ENCODE measurements at places on chromosomes 16 and 17.

GRCh38 chr17:49452201-49452600, 37.5 kb upstream of the PHB1 start:
- DNase-seq, result peak; percentile 8

- no peak for DNase-seq
These were observed 6.9 kb upstream of the TEX2 start for GRCh38 chr17:64269687-64270649.

DNA sequence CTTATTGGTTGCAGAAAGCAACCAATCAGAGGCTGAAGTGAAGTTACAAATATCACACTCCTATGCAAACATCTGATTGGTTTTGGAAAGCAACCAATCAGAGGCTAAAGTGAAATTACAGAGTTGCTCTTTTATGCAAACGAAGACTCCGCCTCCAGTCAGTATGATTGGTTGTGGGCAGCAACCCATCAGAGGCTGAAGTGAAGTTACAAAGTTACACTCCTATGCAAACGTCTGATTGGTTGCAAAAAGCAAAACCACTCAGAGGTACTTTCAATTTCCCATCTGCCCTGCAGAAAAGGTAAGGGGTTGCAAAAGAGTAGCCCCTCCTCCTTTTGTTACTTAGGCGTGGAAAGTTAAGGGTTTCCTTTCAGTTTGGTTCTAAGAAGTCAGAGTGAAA, 697.3 kb downstream of the MAF start:
- DNase-seq, result no peak

- no peak for DNase-seq
These were observed 77.4 kb upstream of the MAF start for GRCh38 chr16:79677799-79678530.

DNA sequence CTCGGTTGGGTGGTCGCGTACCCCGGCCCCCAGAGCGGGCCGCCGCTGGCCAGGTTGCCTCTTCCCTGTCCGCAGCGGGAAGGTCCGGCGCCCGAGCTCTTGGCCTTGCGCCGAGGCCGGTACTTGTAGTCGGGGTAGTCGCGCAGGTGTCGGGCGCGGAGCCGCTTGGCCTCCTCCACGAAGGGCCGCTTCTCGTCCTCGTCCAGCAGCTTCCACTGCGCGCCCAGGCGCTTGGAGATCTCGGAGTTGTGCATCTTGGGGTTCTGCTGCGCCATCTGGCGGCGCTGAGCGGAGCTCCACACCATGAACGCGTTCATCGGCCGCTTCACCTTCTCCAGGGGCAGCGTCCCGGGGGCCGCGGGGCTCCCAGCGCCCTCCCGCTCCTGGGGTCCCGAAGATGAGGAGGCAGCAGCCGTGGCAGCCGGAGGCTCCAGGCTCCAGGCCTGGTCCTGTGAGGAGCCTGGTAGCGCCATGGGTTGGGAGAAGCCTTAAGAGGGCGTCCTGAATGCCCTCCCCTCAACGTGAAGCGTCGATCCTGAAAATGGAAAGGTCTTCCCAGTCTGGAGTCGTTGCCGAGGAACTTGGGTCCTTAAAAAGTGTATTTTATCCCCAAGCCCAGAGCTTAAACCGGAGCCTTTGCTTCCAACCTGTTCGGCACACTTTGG, 558 bp downstream of the SOX15 start:
- DNase-seq, result no peak

- DNase-seq, result no peak
These were observed 919.2 kb upstream of the SOX9 start for GRCh38 chr17:71201639-71202038.

GRCh38 chr16:17970816-17971331, 365.7 kb downstream of the NPIPA8 start:
- DNase-seq, result no peak

DNA sequence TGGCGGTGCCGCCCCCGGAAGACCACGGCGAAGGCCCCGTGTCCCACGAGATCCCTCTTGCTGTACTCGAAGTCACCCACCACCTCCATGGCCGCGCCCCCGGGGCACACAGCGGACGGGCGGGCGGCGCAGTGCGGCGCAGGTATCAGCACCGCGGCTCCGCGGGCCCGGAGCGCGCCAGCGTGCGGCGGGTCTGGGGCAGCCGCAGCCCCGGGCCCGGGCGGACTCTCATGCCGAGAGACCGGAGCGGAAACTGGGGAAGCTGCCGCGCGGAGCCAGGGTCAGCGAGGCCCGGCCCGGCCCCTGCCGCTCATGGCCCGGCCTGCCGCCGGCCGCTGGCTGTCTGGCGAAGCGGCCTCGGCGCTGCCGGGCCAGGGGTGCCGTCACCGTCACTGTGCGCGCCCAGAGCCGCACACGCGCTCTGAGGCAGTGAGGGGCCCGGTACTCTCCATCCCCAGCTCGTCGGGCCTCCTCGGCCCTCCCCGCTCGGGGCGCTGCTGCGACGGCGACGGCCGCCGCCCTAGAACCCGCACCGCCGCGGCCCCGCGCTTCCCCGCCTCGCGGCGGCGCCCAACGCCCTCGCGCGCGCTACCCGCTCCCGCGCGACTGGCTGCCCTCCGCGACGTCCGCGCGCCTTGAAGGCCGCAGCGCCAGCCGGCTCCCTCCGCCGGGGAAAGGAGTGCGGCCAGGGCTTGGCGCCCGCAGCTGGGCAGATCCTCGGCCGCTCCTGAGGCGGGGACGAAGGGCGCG, at the start of gene ULK2:
TSS of gene ULK2 (minus strand) at position 608 of the 750 bp plus-strand sequence. CDS start at position 89, 519 bp downstream.
- peak; percentile 1 for DNase-seq

- DNase-seq, result no peak
These were observed 13.3 kb downstream of the CES4A start for GRCh38 chr16:67001726-67002125.

DNA sequence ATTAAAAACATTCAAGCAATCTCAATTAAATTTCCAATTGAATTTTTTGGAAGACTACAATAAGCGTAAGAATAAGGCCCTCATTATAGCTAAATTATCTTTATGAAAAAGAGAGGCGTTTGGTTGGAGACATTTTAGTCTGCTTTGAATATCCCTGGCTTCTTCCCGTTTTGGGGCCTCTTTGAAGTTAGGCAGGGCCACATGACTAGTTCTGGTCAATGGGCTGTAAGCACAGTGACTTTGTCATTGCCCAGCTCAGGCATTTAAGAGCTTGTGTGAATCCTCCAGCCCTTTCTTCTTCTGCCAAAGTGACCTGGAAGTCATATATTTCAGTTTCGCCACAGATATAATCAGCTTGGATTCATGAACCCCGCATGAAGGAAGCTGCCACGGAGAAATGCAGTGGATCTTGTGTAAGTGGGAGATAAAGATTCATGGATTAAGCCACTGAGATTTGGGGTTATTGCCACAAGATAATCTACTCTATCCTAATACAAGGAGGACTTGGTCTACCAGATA, 21.7 kb upstream of the UBTF start:
- DNase-seq, result no peak

GRCh38 chr16:67256701-67257230, 8.0 kb downstream of the SLC9A5 start:
- DNase-seq, result no peak

GRCh38 chr17:79577485-79578187, 33.2 kb downstream of the RBFOX3 start:
- DNase-seq, result no peak

GRCh38 chr17:81976332-81977210, 858 bp upstream of the ASPSCR1 start:
- peak; percentile 47 for DNase-seq

DNA sequence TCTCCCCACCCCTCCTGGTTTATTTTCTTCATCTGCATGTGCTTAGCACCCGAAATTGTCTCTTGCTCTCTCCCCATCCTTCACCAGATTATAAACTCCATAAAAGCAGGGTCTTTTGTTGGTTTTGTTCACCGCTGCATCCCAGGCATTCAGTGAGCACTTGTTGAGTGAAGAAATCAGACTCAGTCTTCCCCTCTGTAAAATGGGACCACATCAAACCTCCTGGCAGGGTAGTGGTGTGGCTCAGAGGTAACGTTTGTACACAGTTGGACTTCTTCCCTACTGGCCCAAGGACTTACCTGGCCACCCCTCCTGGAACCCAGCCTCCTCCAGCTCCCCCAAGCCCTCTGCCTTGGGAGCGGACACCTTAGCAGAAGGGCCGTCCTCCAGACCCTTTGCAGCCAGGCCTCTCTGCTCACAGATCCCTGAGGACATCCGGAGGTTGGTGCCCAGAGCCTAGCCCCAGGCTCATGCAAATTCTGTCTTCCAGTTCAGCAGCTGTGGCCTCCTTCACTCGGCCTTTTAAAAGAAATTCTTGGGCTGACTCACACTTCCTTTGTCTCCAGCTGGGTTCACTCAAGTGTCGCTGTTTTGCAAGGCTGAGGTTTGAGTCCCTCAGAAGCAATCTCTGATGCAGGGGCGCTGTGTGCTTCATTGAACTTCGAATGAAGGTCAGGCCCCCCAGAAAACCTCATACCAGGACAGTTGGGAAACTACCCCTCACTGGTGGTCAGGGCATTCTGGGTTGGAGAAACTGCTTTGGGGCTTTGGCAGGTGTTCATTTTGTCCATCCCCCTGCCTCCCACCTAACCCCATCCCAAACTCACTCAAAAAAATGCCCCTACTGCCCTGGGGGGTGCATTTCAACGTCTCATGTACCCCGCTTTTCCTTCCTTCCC, 16.8 kb upstream of the RMI2 start:
- no peak for DNase-seq

DNA sequence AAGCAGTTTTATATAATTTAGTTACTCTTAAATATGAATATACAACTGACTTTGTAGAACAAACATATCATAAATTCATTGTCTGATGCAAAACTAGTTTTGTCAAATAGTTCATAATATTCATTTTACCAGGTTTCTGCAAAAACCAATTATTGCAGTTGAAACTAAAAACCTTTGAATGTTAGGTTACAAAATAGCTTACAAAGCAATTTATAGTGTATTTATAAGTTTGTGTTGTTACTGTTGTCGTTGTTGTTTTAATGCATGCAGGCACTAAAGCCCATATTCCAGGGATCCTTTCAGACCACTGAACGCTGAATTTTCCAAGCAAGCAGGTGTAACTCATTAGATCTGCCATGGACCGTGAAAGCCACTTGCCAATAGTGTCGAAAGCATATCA, 427.6 kb downstream of the ZFHX3 start:
- DNase-seq, result no peak

GRCh38 chr17:42784409-42784808, 4.0 kb downstream of the WNK4 start:
- DNase-seq, result no peak

GRCh38 chr17:31051506-31051905, 43.3 kb upstream of the NF1 start:
- peak; percentile 30 for DNase-seq

- DNase-seq, result no peak
These were observed 19.6 kb downstream of the SBK1 start for GRCh38 chr16:28311913-28312312.
